BJ (cell line): ENCODE measurements at places on chromosomes 1 and 21.
A peak's percentile ranks its signal among the peaks of the same experiment; 100 is the strongest.

DNA sequence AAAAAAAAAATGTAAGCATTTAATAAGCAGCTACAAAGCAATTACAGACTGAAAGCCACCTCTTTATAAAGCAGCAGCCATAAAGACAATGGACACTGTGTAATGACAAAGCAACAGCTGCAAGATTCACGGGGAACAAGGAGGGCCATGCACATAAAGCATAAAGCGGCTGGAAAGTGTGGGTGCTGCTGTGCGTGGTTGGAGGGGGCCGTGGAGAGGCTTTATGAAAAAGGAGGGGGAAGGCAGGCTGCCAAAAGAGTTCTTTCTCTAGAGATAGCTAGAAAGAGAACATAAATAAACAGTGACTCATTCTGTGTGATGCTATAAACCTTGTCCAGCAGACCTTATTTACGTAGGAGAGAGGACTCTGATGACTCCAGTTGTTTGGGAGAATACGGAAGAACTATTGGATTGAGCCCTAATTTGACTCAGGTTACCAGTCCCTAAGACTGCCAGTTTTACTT lies 49.3 kb downstream of the ADAMTS1 start:
- DNase-seq: peak; percentile 91

DNA sequence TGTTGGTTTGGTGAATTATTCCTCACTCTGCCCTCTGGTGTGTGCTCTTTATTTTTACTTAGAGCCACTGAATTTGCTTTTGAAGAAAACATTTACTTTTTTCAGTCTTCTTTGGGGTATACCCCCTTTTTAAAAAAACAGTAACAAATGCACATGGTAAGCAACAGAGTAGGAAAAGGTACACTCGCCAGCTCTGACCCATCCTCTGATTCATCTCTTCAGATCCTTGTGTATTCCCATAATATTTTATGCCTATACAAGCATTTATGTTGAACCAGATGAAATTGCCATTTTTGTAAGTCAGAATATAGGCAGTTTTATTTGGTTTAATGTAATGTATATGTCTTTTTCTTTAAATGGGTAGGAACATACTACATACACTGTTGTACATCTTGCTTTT lies 28.3 kb downstream of the TTC3 start:
- no peak for DNase-seq

GRCh38 chr21:26719750-26720149 lies 125.5 kb downstream of the ADAMTS1 start:
- no peak for DNase-seq

GRCh38 chr1:231185391-231185790 lies 23.5 kb downstream of the TRIM67 start:
- no peak for DNase-seq

DNA sequence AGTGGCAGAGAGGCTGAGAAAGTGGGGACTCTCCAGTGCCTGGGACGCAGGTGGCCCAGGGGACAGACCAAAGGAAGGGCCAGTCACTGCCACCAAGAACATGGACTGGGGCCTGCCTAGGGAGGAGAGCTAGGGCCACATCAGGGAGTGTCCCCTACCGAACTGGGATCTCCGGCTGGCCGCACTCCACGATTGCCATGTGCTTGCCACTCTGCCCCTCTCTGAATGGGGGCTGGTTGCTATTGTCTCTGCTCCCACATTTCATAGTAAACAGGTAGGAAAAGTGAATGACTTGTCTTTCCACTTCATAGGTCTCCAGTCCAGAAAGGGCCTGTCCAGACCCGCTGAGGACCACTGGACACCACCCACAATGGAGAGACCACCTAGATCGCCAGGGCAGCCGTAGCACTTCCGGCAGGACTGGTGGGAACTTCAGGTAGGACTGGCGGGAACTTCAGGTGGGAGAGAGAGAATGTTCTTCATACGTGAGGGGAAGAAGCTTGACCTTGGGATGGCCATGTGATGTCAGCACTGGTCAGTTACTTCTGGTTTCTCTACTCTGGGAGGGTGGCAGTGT lies 55.2 kb upstream of the PDE9A start:
- DNase-seq: no peak

DNA sequence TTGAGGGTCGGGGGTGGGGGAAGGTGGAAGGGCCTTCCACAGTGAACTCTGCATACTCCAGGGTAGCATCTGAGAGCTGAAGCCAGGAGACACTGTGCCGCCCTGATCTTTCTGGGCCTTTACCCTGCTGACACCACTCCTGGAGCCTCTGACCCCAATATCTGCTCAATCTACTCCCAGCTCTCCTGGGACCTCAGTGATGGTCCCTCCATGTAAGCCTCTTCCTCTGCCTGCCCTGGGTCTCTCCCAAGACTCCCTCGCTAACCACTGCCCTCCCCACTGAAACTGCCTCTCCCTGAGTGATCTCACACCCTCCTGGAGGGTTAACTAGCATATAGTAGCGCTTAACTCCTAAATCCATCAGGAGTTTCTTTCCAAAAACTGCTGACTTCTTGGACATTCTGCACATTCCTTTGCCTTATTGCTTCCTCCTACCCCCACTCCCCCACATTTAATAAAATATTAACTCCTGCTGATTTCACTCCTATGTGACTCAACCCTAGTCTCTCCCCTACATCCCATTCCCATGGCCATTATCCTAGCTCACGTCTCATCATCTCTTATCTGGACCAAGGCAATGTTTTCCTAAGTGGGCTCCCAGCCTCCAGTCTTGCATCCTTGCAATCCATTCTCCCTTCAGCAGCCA lies 145.6 kb downstream of the HMGB4 start:
- DNase-seq: no peak
